ENCODE measurements at places on chromosomes 2 and 18.

GRCh38 chr18:76640438-76640837 is 145.4 kb upstream of the ZNF516 start:
- H3K27ac ChIP-seq = no peak overlapping the region
- H3K4me1 ChIP-seq = no peaks in the 10 kb centered on the region
- DNase-seq = no peak
- H3K36me3 ChIP-seq = no peaks in the 10 kb centered on the region
- no peak overlapping the region for H3K4me3 ChIP-seq
- no peaks in the 10 kb centered on the region for H3K27me3 ChIP-seq

DNA sequence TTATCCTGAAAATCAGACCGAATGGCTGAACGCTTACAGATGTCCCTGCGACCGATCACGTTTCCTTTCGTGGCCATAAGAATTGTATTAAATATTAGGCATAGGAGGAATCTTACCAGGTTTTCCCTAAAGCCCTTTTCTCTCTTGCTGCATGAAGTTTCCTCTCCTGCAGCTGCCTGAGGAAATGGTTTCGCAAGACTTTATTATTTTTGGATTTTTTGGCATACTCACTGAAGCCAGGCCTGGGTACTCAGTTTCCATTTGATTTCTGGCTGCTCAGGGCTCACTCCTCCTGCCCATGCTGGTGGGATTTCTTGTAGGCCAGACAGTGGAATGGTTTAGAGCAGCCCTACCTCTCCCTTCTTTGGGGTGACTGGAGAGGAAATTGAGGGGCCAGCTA is 114.0 kb downstream of the KLHL29 start:
- no peak for DNase-seq
- H3K36me3 ChIP-seq = no peaks in the 10 kb centered on the region
- no peak overlapping the region for H3K27ac ChIP-seq
- H3K4me1 ChIP-seq = no peaks in the 10 kb centered on the region
- no peaks in the 10 kb centered on the region for H3K27me3 ChIP-seq
- no peak overlapping the region for H3K4me3 ChIP-seq

DNA sequence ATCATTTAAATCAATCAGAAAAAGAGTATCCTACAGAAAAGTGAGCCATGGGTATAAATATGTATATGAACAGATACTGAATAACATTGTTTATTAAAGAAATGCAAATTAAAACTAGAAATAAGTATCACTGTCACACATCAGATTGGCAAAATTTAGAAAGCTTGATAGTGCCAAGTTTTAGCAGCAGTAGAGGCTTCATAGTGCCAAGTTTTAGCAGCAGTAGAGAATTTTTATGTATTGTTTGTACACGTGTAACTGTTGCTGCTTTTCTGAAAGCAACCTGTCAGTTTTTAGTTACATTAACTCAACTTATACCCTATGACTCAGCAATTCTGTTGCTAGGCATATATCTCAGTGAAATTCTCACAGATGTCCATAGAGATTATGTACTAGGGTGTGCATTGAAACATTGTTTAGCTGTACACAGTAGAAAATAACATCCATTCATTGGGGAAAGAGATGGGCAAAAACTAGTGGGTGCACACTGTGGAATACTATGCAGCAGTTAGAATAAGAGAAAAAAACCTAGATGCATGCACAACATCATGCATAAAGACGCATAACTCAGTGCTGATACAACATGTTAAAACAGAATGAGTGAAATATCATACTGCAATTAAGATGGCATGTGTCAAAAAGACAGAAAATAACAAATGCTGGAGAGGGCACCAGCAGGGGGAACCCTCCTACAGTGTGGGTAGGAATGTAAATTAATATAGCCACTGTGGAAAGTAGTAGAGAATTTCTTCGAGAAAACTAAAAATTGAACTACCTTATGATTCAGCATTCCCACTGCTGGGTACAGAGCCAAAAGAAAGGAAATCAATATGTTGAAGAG is 294.5 kb upstream of the NT5C1B start:
- DNase-seq = no peak
- no peak overlapping the region for H3K4me3 ChIP-seq
- no peaks in the 10 kb centered on the region for H3K4me1 ChIP-seq
- H3K36me3 ChIP-seq = no peaks in the 10 kb centered on the region

DNA sequence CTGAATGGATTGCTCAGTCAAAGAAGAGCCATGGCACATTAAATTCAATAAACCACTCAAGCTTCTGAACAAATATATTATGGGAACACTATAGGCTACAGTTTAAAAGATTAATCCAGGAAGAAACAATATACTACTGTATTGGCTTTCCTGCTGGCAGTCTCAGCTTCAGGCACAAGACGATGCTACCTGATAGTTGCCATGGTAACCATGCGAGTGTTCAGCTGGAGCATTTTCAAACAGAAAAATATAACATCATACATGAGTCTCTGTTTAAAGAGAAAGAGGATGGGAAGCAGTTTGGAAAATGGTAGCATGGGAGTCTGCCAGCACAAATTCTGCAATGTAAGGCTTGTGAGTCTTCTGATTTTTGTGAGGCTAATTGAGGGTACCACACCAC is 65.9 kb upstream of the CPO start:
- H3K27me3 ChIP-seq = no peaks in the 10 kb centered on the region
- no peak overlapping the region for H3K27ac ChIP-seq
- H3K36me3 ChIP-seq = peaks cover 2% of the 10 kb centered on the region
- no peak overlapping the region for H3K4me3 ChIP-seq
- no peak for DNase-seq

DNA sequence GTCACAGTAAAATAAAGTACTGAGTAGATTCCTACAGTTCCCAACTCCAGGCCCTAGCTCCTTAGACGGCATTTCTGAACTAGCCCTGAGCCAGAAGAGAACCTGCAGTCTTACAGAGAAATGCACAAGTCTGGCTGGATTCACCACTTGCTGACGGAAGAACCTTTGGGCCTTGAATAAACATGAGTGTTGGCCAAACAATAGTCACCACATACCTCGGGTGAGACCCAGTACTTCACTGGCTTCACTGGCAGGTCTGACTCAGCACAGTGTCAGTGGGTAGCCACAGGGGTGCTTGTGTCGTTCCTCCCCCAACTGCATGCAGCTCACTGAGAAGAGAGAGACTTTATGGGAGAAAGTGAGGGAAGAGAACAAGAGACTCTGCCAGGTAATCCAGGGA is 88.9 kb downstream of the TMEM185B start:
- H3K27ac ChIP-seq = no peak overlapping the region
- H3K27me3 ChIP-seq = no peaks in the 10 kb centered on the region
- peak; percentile 20 for DNase-seq
- H3K4me3 ChIP-seq = no peak overlapping the region
- H3K36me3 ChIP-seq = no peaks in the 10 kb centered on the region
- H3K4me1 ChIP-seq = no peaks in the 10 kb centered on the region

DNA sequence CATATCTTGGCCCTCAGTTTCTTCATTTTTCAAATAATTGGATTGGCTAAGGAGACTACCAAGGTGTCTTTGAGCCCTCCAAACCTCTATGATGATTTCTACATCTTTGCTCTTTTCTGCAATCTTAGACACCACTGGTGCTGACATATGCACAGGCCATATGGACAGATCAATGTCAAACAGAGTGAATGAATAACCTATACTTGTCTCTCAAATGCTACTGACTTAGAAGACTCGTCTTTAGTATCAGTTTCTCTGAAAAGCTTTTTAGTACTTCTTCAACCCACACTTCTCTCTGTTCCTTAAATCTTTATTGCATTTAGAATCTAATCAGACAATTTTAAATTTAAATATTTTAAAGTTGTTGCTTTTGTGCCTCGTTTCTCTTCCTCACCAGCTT is 258.2 kb downstream of the LTBP1 start:
- no peak for DNase-seq
- H3K4me1 ChIP-seq = peaks cover 15% of the 10 kb centered on the region
- no peaks in the 10 kb centered on the region for H3K27me3 ChIP-seq
- H3K36me3 ChIP-seq = no peaks in the 10 kb centered on the region

DNA sequence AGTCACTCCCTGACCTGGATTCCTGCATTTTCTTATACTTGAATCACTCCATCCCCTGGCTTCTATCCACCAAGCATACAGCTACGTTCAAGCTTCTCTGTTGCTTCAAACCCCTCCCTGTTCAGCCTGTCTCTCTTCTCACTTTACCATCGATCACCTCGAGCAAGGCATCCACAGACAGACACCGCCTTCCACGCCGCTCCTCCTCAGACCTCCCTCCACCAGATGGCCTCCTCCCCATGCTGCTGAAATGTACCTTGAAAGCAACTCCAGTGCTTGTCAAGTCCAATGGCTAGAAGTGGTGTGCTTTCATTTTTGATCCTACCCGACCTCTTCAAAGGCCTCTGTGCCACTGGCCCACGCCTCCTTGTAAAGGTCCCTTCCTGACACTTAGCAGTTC is 131.3 kb upstream of the ACAA2 start:
- H3K27me3 ChIP-seq = no peaks in the 10 kb centered on the region
- no peak overlapping the region for H3K27ac ChIP-seq
- H3K36me3 ChIP-seq = no peaks in the 10 kb centered on the region
- DNase-seq = no peak
- no peak overlapping the region for H3K4me3 ChIP-seq

- H3K27me3 ChIP-seq = no peaks in the 10 kb centered on the region
- H3K27ac ChIP-seq = no peak overlapping the region
- H3K4me3 ChIP-seq = no peak overlapping the region
These were observed 87.9 kb upstream of the ITGA6 start for GRCh38 chr2:172339371-172340010.

DNA sequence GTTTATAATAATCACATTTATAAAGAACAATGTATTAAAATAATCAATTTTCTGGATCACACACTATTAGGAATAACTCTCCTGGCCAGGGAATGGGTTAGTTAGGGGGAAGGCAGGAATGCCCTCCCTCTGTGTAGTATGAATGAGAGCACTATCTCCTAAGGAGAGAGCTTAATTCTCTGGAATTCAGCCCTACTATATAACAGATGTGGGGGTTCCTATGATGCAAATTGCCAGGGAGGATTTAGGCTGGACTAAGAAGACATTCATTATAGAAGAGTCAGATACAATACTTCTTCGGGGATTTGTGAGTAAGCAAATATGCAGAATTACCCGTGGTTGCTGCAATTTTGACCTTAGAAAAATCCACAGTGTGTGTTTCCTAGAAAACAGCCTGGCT is 250.1 kb upstream of the VRK2 start:
- H3K27me3 ChIP-seq = no peaks in the 10 kb centered on the region
- no peaks in the 10 kb centered on the region for H3K36me3 ChIP-seq
- H3K27ac ChIP-seq = no peak overlapping the region

DNA sequence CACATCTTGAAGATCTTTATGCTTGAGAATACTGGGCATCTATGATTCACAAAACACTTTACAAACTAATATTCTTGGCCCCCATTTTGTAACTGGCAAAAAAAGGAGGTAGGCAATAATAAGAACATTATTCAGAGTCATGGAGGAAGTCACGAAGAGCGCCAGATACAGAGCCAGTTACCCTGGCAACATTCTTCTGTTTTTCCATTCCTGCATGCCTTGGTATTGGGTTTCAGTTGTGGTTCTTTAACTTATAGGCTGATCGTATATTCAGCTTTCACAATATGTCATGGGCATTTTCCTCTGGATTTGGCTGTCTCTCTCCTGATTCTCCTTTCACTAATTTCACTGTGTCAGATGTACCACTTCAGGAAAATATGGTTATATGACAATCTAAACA is 234.7 kb downstream of the HRH4 start:
- H3K4me1 ChIP-seq = no peaks in the 10 kb centered on the region
- no peaks in the 10 kb centered on the region for H3K27me3 ChIP-seq
- no peak overlapping the region for H3K27ac ChIP-seq
- no peak overlapping the region for H3K4me3 ChIP-seq
- no peak for DNase-seq

DNA sequence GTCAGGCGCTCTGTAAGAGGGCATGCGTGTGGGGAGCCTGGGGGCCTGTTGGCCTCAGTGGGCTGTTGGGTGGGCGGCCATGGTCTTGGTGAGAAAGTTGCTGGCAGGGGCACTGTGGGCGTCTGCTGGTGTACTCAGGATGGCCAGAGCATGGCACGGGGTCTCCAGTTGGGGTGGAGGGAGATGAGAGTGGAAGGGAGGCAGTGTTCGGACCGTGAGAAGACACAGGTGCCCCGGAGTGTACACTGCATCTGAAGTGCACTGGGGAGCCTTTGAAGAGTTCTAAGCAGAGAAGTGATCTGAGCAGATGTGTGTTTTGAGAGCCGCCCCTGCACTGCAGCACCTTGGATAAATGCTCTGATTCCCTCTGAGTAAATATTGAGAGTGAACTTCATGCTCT is 150.8 kb downstream of the LDLRAD4 start:
- H3K4me3 ChIP-seq = no peak overlapping the region
- H3K27ac ChIP-seq = no peak overlapping the region
- H3K4me1 ChIP-seq = peaks cover 2% of the 10 kb centered on the region
- no peaks in the 10 kb centered on the region for H3K27me3 ChIP-seq

- H3K36me3 ChIP-seq = no peaks in the 10 kb centered on the region
These were observed 795.6 kb downstream of the CPS1 start for GRCh38 chr2:211351987-211352386.

- H3K27ac ChIP-seq = no peak overlapping the region
- H3K4me3 ChIP-seq = no peak overlapping the region
- no peaks in the 10 kb centered on the region for H3K27me3 ChIP-seq
- H3K36me3 ChIP-seq = no peaks in the 10 kb centered on the region
- H3K4me1 ChIP-seq = peaks cover 7% of the 10 kb centered on the region
These were observed 198.7 kb downstream of the PTGR3 start for GRCh38 chr18:75010278-75010677.

DNA sequence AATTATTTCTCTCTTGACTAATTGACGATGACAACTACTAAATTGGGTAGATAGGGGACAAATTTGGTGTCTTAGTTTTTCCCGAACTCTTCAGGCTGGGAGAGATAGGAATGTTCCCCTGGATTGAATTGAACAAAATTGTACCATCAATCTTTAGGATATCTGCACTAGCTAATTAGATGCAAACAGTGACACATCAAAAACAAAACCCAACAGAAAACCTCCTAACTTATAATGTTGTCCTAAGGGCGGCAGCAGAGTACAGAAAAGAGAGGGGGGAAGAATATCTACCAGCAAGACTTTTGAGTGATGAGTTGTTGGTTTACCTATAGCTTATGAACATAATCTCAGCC is 342.9 kb downstream of the INSIG2 start:
- no peak overlapping the region for H3K4me3 ChIP-seq
- H3K27ac ChIP-seq = no peak overlapping the region
- no peaks in the 10 kb centered on the region for H3K4me1 ChIP-seq

DNA sequence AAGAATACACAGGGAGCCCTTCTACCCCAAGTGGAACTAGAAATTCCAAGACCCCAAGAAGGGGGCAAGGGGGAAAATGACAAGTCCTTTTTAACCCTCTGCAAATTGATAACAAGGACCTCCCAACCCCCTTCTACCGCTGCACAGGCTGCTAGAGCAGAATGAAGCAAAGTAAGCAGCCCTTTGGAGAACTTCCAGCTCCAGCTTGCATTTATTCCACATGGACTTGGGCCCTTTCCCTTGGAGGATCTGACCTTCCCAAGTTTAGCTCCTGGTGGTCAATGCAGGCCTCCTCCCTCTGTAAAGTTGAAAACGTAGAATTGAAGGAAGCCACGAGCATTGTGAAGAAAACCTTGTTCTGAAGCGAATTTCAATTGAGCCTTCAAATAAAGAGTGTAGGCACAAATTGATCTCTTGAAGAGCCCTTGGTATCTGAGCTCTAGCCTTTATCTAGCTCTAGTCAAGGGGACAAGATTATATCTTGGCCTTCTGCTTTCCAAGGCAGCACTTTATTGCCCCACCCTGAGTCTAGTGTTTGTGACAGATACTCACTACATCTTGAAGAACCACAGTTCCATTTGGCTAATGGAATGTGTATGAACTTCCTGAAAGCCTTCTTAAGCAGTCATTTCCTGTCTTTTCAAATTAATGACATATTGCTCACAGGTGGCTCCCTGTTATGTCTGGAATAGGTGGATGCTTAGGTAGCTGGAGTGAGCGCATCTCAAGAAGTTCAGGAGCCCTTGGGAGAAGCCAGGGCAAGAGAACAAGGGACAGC is 37.2 kb downstream of the SLC14A2 start:
- H3K4me3 ChIP-seq = no peak overlapping the region
- H3K27ac ChIP-seq = no peak overlapping the region
- no peak for DNase-seq

All from aorta (tissue), 5 donors.